Umbilical cord (tissue), 2 donors: ENCODE measurements at places on chromosomes 2 and 18. TPM values are rescaled to one million over a fixed set of nuclear protein-coding genes. Genes with fewer than 3 reads are reported as not detected.

DNA sequence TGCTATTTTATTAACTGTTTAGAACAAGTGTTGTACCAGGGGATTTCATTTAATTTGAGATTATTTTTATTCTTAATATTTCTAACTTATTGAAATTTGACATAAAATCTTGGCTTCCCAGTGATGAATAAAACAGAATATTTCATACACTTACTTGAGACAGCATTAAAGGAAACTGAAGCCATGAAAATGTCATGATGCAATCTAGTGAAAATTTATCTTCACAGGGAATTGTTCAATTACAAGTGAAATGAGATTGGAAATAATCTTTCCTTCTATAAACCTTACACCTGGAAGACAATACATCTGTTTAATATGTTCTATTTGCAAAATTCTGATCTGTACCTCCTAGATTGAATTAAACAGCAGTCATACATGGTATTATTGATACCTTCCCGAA is 511.0 kb upstream of the CDH7 start:
- no peak for DNase-seq

DNA sequence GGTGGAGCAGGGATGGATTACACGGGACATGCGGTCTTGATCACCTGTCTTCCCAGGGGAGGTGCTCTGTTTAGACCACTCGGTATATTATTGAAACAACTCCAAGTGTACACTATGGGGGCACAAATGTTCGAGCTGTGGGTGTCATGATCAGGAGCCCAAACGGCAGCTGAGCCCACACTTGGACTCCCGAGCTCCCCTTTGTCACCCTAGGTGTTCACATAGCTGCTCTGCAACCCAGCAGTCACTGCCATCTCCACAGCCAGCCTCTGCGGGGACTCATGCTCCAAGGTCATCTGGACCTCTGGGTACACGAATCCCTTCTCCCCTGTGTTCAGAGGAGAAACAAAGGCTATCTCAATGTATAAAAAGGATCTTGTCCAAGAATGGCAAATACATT is 46.0 kb downstream of the CAPN13 start:
- no peak for DNase-seq

The ATOH8 gene
- total RNA-seq = 14.2 TPM

DNA sequence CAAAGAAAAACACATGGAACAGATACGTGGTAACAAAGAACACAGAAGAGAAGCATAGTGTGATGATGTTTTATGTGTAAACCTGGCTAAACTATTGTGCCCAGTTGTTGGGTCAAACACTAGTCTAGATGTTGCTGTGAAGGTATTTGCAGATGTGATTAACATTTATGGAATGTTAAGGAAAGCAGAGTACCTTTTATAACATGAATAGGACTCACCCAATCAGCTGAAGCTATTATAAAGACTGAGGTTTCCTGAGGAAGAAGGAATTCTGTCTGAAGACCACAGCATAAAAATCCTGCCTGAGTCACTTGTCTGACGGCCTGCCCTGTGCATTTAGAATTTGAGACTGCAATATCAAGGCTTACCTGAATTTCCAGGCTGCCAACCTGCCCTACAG is 253.1 kb downstream of the DYM start:
- no peak for DNase-seq

DNA sequence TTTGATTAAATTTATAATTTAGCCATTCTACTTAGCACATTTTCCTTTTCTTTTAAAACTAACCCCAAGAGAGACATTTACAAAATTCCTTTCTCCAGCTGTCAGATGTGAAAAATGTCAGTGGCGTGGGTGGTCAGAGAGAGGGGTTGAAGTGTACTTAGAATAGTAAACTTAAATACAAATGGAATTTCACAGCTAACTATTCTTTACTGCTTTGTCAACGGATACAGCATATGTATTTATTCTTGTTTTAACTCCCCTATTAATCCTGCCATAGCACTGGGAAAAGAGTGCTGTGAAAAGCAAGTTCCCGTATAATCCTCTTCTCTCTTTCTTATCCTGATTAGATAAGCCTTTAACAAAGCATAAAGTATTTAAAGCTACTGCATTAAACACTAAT is 191.4 kb upstream of the CHAC2 start:
- DNase-seq = no peak

DNA sequence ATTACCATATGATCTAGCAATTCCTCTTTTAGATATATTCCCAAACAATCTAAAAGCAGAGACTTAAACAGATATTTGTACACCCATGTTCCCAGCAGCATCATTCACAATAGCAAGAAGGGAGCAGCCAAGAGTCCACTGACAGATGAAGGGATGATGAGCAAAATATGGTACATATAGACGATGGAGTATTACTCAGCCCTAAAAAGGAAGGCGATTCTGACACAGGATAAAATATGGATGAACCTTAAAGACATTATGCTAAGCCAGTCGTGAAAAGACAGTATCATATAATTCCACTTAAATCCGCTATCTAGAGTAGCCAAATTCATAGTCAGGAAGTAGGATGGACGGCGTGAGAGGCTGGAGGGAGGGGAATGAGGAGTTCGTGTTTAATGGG is 20.4 kb downstream of the HS6ST1 start:
- DNase-seq = no peak

- DNase-seq = no peak
Measured at GRCh38 chr18:58452454-58453166, 176.3 kb downstream of the ALPK2 start.

DNA sequence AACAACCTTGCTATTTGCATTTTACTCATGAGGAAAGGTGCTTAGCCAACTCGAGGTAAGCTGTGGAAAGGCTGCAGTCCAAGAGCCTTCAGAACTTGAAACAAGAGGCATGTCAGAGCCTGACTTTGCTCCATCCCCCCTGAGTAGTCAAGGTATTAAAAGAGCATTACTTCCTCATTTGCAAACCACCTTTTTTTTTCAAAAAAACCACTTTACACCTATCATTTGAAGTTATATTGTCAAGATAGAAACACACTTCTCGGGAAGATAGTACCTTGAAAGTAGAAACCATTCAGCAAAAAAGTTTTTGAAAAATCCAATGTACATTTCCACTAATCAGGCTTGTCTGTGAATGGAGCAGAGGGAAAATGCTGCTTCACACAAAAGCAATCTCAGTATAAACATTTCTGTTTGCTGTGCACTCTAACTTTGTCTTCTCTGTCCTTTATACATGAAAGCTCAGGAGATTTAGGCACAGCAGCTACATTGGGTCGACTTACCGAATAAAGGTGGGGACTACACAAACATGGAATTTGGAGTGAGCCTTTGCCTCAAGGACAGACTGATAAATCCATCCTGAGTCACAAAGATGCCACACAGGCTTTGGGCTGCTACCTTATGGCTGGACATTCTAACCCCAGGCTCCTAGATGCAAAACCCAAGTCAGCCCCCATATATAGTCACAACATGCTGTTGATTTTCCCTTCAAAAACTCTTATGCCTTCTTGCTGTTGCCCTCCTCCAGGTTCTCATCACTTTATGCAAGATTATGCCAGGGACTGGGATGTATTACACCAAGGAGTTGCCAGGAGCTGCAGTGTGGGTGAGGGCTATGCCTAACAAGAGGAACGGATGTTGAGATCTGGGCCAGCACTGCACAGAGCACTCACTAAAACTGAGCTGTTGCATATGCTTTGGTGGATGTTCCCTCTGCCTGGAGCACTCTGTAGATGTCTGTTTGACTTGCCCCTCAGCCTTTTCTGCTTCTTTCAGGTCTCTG is 41.4 kb upstream of the EML4 start:
- DNase-seq = no peak

The SERPINB13 gene
- total RNA-seq = 8.7 TPM

GRCh38 chr2:97676620-97677019 is 7.1 kb downstream of the C2orf92 start:
- DNase-seq = no peak

The TMEM182 gene
- 20.2 TPM for total RNA-seq

DNA sequence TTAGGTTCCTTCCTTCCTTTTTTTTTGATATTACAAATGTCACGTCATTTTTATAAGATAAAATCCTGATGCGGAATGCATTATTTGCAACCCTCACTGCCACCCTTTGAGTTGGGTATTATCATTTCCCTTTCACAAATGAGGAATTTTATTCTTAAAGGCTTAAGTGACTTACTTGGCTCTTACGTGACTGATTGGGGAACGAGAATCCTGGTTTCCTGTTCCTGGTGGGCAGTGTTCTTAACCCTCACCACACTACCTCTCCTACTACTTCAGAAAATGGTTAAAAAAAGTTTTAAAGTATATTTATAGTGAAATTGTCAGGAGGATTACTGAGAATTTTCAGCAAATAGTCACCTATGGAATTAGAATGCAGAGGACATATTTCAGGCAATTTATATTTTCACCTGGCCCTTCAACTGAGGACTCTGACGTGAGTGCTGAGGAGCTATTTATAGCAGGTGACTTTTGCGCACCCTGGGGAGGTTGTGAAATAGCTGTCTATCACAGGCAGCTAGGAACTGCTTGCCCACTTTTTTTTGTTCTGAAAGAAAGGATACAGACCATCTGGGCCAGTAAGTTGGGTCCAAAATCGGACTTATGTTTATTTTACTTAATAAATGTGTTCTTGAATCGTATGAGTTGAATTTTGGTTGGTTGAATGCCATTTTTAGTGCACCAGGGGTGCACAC is 18.7 kb upstream of the RASGRP3 start:
- DNase-seq = no peak

GRCh38 chr2:164771897-164772296 is 69.7 kb downstream of the COBLL1 start:
- no peak for DNase-seq

GRCh38 chr2:29718076-29718686 is 203.2 kb downstream of the ALK start:
- DNase-seq = no peak

GRCh38 chr2:82075875-82076274 is 1771.3 kb upstream of the LRRTM1 start:
- no peak for DNase-seq
